ENCODE measurements at places on chromosomes 5 and 9.

GRCh38 chr5:69265931-69266330 is 31.2 kb downstream of the CDK7 start:
- DNase-seq = no peak

GRCh38 chr5:153880106-153880505 is 158.6 kb downstream of the FAM114A2 start:
- DNase-seq = no peak

GRCh38 chr9:97768746-97769145 is 71.6 kb upstream of the XPA start:
- DNase-seq = no peak

- no peak for DNase-seq
Measured at GRCh38 chr5:82106756-82107155, 134.9 kb downstream of the ATG10 start.

GRCh38 chr5:77778398-77778797 is 2.3 kb upstream of the TBCA start:
- no peak for DNase-seq

- no peak for DNase-seq
Measured at GRCh38 chr5:107025712-107026497, 644.8 kb downstream of the EFNA5 start.

DNA sequence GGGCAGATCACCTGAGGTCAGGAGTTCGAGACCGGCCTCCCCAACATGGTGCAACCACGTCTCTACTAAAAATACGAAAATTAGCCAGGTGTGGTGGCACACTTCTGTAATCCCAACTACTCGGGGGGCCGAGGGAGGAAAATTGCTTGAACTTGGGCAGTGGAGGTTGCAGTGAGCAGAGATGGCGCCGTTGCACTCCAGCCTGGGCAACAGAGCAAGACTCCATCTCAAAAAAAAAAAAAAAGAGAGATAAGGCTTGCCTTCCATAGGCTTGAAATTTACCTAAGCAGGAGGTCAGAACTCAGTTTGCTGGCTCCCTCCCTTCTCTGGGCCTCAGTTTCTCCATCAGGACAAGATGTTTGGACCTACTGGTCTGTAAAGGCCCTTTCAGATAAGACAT is 1.3 kb downstream of the SPOUT1 start:
- no peak for DNase-seq

DNA sequence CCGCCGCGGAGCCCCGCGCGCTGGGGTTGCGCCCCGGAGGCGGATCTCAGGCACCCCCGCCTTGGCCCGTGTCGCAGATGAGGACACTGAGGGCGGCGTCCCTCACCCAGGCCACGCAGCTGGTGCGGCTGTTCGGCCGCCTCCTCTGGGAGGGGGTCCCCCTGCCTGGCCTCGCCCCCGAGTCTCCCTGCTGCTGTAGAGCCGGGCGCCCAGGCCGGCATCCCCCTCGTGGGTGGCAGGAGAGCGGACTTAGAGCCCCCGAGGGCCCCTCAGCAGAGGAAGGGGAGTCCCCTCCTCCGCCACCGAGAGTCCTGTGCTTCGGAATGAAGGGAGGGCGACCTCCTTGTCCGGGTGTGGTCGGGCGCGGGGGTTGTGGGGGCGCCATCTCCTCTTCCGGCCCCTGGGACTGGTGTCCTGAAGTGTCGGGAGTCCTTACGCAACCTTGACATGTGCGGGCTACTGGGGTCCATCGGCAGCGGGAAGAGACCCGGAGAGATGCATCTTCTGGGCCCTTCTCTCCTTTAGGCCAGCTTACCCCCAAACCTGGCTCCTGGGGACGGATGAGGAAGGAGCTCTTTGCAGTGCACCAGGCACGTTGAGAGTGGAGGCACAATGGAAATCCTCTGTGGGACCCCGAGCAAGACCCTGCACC is 11.7 kb upstream of the EXOSC2 start:
- no peak for DNase-seq

GRCh38 chr5:10352430-10353240 is 860 bp upstream of the MARCHF6 start:
- peak; percentile 33 for DNase-seq

- DNase-seq = no peak
Measured at GRCh38 chr9:136155576-136155975, 36.9 kb upstream of the TMEM250 start.

- peak; percentile 51 for DNase-seq
Measured at GRCh38 chr9:70111042-70111602, 67.5 kb downstream of the MAMDC2 start.

- DNase-seq = no peak
Measured at GRCh38 chr9:3468421-3469205, 57.2 kb downstream of the RFX3 start.
